ENCODE measurements at places on chromosomes 6 and 20.

GRCh38 chr6:44442833-44443444 lies 55.4 kb downstream of the CDC5L start:
- no peak for DNase-seq

DNA sequence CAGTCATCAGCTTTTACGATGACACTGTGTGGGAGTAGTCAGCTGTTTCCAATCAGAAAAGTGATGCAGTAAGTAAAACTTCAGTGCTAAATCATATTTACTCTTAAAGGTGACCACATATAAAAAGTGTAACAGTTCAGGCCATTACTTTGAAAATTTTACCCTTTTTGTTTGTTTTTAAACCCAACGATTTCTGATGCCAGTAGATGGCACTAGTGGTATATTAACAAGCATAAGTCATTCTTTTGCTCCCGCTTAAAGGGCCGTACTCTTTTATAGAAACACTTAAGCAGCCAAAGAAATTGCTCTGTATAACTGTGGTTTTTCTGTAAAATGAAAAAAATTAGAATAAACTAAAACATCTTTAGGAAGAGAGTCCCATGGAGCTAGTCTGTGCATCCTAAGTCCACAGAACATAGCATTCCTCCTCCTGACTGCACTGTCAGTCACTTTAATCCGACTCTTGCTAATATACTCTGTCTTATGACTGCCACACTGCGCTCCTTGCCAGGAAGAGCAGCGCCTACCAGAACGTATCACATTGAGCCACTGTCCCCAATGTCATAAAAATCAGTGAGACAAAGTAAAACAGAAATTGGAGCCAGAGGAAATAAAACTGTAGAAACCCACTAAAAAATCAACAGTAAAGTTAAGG lies 25.0 kb downstream of the HEBP2 start:
- DNase-seq, result no peak

DNA sequence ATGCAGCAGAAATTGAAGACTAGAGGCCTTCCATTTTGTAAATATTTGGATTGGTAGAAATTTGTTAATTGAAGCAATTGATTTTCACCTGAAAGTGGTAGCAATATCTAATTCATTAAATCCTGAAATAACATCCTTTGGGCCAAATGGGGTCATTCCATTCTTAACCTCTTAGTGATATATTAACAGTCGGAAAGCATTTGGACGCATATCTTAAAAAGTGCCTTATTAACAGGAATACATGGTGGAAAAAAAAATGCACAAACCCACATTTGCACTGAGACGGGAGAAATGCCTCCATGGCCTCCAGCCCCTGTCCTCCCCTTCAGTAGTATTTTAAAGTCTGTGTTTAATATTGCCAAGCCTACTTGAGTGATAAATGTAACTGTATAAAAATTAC lies 205.5 kb downstream of the TFAP2B start:
- no peak for DNase-seq

DNA sequence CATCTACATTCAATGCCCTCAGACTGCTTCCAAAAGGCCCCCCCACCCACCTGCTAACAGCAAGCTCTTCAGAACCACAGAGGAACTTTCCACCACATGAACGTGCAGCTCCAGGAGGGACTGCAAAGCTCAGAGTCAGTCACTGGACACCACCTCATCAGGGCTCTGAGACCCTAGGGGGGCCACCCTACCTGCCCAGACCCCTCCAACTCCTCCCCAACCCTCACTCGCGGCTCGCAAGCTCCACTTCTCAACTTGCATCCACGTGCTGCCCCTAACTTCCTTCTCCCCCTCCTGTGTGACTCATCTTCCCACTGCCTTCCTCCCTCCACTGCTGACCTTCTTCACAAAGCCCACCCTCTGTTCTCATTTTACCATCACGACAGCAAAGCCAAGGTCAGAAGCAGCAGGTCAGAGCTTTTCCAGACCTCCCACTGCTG lies 6.5 kb downstream of the MBOAT1 start:
- DNase-seq, result no peak

DNA sequence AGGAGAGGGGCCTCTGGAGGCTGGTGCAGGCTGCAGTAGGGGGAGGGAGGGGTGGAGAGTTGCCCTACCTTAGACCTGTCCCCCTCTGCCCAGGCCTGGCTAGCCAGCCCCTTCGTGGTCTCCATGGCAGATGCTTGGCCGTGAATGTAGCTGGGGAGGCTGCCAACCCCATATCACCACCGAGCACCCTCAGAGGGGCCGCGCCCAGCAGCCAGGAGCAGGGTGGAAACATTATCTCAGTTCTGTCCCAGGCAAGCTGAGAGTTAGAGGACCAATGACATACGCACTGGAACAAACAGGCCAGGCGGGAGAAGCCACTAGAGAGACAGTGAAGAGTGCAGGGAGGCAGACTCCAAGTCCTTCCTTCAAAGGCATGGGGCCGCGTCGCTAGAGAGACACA lies 66.5 kb downstream of the LRFN2 start:
- DNase-seq, result no peak

GRCh38 chr6:15927531-15928225 lies 201.2 kb upstream of the MYLIP start:
- DNase-seq, result no peak

GRCh38 chr6:101830501-101831031 lies 437.1 kb downstream of the GRIK2 start:
- DNase-seq, result no peak

DNA sequence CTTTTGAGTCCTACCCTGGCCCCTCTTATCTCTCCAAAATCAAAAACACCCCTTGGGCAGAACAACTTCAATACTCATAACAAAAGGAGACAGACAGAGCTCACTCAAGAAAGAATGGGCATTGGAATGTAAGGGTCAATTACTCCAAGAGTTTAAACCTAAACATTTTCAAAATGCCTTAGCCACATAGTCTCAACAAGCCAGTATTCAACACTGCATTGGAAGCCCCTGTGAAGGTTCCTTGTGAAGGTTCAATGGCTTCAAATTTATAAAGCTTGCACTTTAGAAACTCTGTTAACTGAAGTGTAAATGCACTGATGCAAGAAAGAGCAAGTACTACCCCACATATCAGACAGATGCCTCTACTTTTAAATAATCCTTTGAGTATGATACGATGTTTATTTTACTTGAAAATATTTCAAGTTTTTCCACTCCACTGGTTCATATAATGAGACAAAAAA lies 139.1 kb upstream of the LAMP5 start:
- DNase-seq, result no peak

DNA sequence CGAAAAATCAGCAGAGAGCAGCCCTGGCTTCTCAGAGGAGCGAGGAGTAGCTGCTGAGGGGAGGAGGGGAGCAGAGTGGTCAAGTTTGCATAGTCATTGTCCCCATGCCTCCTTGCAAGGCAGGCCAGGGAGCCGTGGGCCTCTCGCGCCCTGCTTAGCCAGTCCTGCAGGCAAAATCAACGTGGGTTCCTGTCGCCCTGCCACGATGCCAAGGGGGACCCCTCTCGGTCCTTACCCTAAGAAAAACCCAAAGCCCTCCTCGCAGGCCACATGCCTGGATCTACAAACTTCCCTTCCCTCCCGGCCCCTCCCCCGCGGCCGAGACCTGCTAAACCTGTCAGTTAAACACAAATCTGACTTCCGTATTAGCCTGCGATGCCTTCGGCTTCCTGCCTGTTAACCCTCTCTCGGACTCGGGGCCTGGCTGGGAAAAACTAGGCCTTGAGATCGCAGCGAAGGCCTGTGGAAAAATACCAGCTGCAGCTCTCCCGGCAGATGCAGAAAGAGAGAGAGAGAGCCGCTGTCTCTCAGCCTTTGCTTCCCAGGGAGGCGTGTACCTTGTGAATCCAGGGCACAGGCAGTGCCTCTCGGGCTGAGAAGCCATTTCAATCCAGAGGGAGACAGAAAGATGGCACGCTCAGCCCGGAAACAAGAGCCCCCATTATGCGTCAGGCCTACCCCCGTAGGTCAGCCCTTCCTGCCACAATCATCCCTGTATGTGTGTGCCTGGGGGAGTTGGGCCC lies 968 bp upstream of the ZMYND8 start:
- DNase-seq, result peak; percentile 86

- peak; percentile 72 for DNase-seq
These were observed 1.4 kb downstream of the AKIRIN2 start for GRCh38 chr6:87700397-87701343.

DNA sequence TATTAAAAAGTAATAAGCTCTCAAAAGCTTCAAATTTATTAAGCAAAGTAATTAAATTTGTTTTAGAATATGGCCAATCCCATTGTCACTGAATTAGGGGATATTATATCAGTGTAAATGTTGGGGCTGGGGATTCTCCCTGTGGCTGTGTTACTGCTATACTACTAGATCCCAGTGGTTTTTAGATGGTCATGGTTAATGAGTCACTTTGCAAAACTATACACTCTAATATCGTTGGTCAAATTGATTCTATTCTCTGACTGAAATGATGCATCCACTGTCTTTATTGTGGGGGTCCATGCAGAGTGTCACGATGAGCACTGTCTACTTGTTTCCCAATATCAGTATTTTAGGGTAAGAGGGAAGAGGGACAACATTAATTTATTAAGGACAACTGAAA lies 336.9 kb upstream of the PREP start:
- no peak for DNase-seq
